ENCODE measurements at places on chromosomes 11 and 22.

DNA sequence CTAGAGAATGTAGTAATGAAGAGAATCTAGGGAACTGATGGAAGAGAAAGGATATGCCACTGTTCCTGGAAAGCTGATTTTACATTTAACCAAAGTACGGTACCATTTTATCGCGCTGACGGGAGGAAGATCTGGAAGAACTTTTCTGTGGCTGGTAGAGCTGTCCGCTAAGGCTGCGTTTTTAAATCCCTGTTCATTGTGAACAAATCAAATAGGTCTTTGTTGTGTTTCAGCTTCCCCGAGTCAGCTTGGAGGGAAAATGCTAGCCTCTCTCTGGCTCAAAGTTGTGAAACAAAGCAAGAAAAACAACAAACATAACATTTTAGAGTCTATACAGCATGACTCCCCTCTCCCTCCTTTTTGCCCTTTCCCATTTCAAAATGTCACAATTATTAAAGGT lies 34.4 kb downstream of the FBXO7 start:
- no peaks in the 10 kb centered on the region for H3K4me1 ChIP-seq
- H3K27ac ChIP-seq = no peak overlapping the region
- H3K36me3 ChIP-seq = no peaks in the 10 kb centered on the region
- no peak overlapping the region for H3K4me3 ChIP-seq
- DNase-seq = no peak

- peaks cover 56% of the 10 kb centered on the region for H3K4me1 ChIP-seq
- no peak for DNase-seq
- H3K4me3 ChIP-seq = no peak overlapping the region
- H3K27ac ChIP-seq = no peak overlapping the region
Observed at GRCh38 chr11:1753229-1753928, 3.0 kb upstream of the IFITM10 start.

DNA sequence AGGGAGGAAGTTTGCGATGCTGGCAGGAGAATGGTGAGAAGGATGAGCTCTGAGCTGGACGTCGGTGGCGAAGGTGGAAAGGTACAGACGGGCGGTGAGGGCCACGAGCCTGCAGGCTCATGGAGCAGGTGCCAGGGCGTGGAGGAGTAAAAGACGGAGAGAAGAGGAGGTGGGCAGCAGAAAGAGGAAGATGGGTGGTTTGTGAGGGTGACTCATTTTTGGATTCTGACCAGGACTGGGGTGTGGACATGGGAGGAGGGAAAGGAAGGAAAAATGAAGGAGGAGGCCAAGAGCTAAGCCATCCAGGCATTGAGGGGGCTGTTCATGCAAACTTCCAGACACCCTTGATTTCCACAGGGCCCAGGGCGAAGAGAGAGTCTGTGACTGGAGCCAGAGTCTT lies 3.5 kb downstream of the ZDHHC24 start:
- peak overlapping the region; percentile 6 for H3K27ac ChIP-seq
- peaks cover 23% of the 10 kb centered on the region for H3K4me1 ChIP-seq
- peaks cover 6% of the 10 kb centered on the region for H3K36me3 ChIP-seq
- H3K4me3 ChIP-seq = no peak overlapping the region
- no peak for DNase-seq

DNA sequence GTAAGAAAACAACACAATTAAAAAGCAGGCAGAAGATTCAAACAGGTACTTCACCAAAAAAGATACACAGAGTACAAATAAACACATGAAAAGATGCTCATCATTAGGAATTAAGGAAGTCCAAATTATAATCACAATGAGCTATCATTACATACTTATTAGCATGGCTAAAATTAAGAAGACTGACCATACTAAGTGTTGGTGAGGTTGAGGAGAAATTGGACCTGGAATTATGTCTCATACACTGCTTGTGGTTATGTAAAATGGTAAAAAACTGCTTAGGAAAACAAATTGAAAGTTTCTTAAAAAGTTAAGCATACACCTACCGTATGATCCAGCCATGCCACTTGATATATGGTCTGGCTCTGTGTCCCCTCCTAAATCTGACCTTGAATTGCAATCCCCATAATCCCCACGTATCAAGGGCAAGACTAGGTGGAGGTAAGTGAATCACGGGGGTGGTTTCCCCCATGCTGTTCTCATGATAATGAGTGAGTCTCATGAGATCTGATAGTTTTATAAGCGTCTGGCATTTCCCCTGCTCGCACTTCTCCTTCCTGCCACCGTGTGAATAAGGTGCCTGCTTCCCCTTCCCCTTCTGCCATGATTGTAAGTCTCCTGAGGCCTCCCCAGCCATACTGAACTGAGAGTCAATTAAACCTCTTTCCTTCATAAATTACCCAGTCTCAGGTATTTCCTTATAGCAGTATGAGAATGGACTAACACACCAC lies 4.8 kb downstream of the SAAL1 start:
- no peak for DNase-seq
- H3K27ac ChIP-seq = no peak overlapping the region
- H3K27me3 ChIP-seq = no peaks in the 10 kb centered on the region
- no peak overlapping the region for H3K4me3 ChIP-seq

DNA sequence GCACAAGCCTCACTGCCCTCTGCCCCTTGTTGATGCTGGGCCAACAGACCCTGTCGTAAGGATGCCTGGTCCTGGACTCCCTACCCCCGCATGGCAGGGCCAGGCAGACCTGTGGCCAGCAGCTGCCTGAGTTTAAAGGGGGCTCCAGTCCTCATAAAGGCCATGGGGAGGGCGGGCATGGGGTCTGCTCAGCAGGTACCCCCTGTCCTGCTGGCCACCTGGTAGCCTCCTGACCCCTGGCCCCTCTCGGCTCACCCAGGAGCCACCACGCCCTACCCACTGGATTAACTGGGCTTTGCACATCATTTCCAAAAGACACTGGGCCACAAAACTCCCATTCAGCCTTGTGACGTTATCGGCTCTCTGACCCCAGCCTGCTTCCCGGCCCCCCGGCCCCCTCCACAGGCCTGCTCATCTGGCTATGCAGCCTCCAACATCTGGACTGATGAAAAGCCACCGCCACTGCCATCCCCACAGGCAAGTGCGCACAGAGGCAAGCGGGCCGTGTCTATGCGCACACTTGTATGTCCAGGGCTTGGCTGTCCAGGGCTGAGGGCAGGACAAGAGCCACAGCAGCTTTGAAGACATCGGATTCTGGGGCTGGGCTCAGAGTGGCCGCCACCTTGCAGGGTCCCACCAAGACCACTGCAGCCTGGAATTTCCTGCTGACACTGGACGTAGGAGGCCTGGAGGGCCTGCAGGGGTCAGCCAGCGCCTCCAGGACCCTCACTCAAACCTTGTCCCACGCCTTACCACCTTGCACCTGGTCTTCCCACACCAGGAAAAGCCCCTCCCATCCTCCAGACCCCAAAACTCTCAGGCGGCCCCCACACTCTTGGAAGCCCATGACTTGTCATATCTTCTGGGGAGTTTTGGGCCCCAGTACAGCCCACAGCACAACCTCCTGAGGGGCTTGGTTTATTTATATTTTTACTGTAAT lies 48.7 kb downstream of the IGF2 start:
- no peak for DNase-seq
- peaks cover 10% of the 10 kb centered on the region for H3K27me3 ChIP-seq
- no peak overlapping the region for H3K4me3 ChIP-seq
- H3K4me1 ChIP-seq = peaks cover 7% of the 10 kb centered on the region

DNA sequence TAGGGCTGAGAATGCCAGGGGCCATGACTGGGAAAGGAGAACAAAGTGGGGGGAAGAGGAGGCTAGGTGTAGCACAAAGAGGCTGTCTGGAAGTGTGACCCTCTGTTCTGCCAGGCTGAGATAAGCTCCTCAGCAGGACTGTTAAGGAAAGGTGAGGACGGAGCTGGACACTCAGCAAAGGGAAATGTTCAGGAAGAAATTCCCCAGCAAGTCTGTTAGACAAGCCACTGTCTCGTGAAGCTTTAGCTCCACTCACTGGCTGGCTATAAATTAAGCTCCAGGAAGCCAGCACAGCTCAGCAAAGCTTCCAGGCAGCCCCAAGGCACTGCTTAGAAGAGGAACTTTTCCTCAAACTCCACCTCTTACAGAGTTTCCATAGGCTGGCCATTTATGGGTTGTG lies 181.2 kb upstream of the API5 start:
- H3K27ac ChIP-seq = no peak overlapping the region
- no peak for DNase-seq
- H3K4me3 ChIP-seq = no peak overlapping the region
- no peaks in the 10 kb centered on the region for H3K4me1 ChIP-seq

GRCh38 chr11:116563028-116563711 lies 209.6 kb downstream of the BUD13 start:
- H3K27ac ChIP-seq = no peak overlapping the region
- H3K4me1 ChIP-seq = no peaks in the 10 kb centered on the region
- H3K4me3 ChIP-seq = no peak overlapping the region
- no peak for DNase-seq

DNA sequence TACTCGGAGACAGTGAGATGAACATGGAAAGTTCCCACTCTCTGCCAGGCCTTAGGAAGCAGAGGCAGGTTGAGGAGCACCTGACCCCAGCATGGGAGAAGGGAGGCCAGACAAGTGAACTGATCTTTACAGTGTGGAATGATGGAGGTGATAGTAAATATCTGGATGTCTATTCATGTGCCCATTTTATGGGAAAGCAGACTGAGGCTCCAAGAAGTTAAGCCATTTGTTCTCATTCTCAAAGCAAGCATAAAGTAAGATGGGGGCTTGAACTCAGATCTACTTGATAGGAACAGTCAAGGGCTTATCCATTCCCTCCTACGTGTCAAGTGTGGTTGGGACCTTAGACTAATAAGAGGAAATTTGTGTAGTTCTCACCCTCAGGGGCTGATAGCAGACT lies 461.5 kb downstream of the MN1 start:
- no peaks in the 10 kb centered on the region for H3K4me1 ChIP-seq
- no peak overlapping the region for H3K27ac ChIP-seq
- H3K36me3 ChIP-seq = no peaks in the 10 kb centered on the region
- peaks cover 7% of the 10 kb centered on the region for H3K27me3 ChIP-seq
- no peak overlapping the region for H3K4me3 ChIP-seq

DNA sequence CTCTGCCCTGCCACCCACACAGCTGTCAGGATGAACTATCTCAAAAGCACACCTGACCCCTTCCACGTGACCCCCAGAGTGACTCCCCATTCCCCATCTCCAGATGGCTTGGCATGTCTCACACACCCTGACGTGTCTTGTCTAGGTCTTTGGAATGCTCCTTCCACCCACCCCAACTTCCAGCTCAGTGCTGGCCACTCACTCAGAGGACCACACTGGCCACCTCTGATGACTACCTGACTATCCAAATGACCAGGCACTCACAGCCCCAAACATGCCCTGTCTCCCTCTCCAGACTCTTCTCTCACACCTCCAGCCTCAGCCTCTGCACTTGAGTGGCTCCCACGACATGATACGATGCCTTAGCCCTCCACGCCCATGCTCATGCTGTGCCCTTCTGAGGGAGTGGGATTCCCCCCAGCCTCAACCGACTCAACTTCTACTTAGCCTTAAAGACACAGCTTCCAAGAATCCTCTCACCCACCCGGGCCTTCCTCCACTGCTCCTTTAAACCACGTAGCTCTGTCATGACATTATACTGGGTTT lies 259.4 kb downstream of the BUD13 start:
- peaks cover 16% of the 10 kb centered on the region for H3K27me3 ChIP-seq
- H3K27ac ChIP-seq = no peak overlapping the region
- no peaks in the 10 kb centered on the region for H3K36me3 ChIP-seq
- H3K4me1 ChIP-seq = no peaks in the 10 kb centered on the region
- no peak for DNase-seq

DNA sequence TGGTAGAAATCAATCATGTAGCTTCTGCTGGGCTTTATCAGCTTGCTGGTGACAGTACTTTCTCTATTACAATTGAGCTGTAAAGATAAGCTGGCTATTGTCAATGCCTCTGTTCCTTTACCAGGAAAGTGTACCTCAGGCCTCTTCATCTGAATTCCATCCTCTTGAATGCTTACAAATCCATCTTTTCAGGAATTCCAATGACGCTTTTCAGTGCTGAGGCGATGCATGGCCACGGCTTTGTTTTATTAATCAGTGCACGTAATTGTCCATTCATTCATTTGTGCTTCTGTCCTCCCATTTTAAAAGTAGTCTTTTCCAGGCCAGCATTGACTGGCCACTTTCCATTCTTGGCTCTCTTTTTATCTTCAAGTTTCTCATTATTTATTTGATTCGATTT lies 202.0 kb downstream of the PGR start:
- H3K27me3 ChIP-seq = no peaks in the 10 kb centered on the region
- H3K4me1 ChIP-seq = peaks cover 4% of the 10 kb centered on the region
- no peak overlapping the region for H3K27ac ChIP-seq
- no peak for DNase-seq

DNA sequence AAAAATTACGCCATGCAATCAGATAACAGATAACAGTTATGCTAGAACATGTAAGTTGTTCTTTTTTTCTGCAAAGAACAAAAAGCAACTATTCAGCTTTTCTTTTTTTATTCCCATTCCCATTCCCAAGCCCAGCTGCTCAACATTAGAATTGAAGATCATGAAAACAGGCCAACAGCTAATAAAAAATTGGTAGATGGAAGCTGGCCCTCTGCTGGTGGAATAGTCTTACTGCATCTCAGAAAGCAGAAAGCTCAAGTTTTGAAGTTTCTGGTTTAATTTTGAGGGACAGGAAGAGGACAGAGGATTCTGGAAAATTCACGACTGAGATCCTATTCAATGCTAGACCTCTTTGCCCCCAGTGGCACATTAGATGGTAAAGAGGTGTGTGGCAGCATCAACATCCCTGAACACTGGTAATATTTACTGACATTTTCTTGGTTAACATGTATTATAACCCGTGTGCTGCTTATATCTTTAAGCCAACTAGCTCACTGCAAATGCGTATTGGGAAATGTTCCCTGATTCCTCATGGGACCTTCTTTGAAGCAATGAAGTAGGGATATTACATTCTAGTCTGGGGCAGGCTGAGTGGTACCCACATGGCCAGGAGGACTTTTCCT lies 591.2 kb downstream of the OPCML start:
- H3K4me3 ChIP-seq = no peak overlapping the region
- peaks cover 3% of the 10 kb centered on the region for H3K4me1 ChIP-seq

- no peak overlapping the region for H3K4me3 ChIP-seq
- peaks cover 29% of the 10 kb centered on the region for H3K4me1 ChIP-seq
- H3K27ac ChIP-seq = peak overlapping the region; percentile 64
- no peaks in the 10 kb centered on the region for H3K36me3 ChIP-seq
Observed at GRCh38 chr11:35303596-35304385, 115.6 kb downstream of the SLC1A2 start.

DNA sequence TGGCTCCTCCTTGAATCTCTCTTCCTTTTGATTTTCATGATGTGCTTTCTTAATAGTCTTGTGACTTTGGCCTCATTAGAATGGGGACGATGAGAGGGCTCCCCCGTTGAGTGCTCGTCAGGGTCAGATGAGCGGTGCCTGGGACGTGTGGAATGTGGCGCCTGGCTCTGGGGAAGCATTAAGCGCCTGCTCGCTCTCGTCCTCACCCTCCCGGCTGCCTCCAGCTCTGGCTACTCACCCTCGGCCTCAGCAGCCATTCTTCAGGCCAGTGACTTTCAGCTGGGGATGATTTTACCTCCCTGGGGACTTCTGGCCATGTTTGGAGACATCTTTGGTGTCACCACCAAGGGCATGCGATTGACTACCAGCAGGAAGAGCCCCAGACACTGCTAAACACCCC lies 69.7 kb downstream of the RPS6KA4 start:
- no peaks in the 10 kb centered on the region for H3K36me3 ChIP-seq
- no peak overlapping the region for H3K4me3 ChIP-seq
- no peak for DNase-seq
- H3K27me3 ChIP-seq = peaks cover 2% of the 10 kb centered on the region
- H3K4me1 ChIP-seq = no peaks in the 10 kb centered on the region

GRCh38 chr11:31419138-31419537 lies 49.5 kb downstream of the DNAJC24 start:
- no peaks in the 10 kb centered on the region for H3K27me3 ChIP-seq
- DNase-seq = no peak
- no peak overlapping the region for H3K4me3 ChIP-seq

GRCh38 chr22:25663654-25664053 lies 78.3 kb upstream of the MYO18B start:
- H3K27me3 ChIP-seq = no peaks in the 10 kb centered on the region
- peaks cover 6% of the 10 kb centered on the region for H3K4me1 ChIP-seq
- peaks cover 2% of the 10 kb centered on the region for H3K36me3 ChIP-seq
- DNase-seq = no peak
- no peak overlapping the region for H3K4me3 ChIP-seq

Data from activated naive CD8-positive, alpha-beta T cell treated with anti-CD3 and anti-CD28 coated beads, Interleukin-2, amount 50 U/mL, for 24 hours (primary cell).